ENCODE measurements at places on chromosomes 1 and 21.

DNA sequence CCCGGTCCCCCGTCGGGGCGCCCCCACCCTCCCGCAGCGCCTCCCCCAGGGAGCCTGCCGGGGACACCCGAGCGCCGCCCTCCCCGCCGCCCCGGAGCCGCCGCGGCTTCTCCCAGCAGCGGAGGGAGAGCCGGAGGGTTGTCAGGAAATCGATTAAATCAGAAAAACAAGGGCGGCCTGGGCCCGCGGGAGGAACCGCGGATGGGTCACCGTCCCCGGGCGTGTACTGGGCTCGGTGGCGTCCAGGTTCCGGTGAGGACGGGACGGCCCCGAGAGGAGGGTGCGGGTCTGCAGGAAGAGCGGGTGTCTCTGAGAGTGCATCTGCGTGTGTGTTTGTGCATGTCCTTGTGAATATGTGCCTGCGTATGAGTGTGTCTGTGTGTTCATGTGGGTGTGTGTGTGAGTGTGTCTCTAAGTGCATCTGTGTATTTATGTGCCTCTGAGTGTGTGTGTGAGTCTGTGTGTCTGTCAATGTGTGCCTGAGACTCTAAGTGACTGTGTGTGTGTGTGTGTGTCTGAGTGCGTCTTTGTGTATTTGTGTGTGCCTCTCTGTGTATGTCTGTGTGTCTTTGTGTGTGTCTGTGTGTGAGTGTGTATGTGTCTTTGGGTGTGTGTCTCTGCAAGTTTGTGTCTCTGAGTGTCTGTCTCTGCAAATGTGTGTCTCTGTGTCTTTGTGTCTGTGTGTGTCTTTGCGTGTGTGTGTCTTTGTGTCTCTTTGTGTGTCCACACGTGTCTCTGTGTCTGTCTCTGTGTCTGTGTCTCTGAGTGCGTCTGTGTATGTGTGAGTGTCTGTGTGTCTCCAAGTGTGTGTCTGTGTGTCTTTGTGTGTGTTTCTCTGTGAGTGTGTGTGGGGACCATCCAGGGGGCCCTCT, 1.1 kb downstream of the SPSB1 start:
- no peak for DNase-seq

DNA sequence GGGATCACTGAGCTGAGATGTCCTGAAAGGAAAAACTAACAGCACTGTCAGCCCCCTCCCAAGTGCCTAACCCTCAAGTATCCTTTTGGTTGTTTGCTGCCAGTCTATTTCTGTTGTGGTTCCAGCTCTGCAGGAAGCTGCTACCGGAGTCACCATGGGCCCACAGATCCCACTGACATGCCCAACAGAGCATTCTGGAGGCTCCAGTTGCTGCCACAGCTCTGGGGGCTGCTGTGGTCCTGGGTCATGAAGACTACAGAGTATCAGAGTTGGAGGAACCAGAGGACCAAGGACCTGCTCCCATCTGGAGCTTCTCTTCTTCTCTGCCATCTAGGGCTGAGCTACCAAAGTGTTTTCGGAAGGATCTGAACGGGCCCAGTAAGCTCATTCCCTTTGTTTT, 910 bp downstream of the LCE3A start:
- DNase-seq: no peak

GRCh38 chr1:234535763-234536515, 57.0 kb upstream of the TARBP1 start:
- peak; percentile 59 for DNase-seq

- no peak for DNase-seq
These were observed 4.3 kb downstream of the PLCH2 start for GRCh38 chr1:2480236-2480985.

GRCh38 chr1:22749919-22750684, 39.5 kb downstream of the EPHB2 start:
- DNase-seq: peak; percentile 89

Data from AG08396 (cell line).